ENCODE measurements at places on chromosomes 12 and 14. TPM values are rescaled to one million over a fixed set of nuclear protein-coding genes. Genes with fewer than 3 reads are reported as not detected.
A peak's percentile ranks its signal among the peaks of the same experiment; 100 is the strongest.

Gene NANOG
- total RNA-seq = not detected

Gene PTHLH
- total RNA-seq = 0.21 TPM

Gene CLBA1
- total RNA-seq = 10.5 TPM

DNA sequence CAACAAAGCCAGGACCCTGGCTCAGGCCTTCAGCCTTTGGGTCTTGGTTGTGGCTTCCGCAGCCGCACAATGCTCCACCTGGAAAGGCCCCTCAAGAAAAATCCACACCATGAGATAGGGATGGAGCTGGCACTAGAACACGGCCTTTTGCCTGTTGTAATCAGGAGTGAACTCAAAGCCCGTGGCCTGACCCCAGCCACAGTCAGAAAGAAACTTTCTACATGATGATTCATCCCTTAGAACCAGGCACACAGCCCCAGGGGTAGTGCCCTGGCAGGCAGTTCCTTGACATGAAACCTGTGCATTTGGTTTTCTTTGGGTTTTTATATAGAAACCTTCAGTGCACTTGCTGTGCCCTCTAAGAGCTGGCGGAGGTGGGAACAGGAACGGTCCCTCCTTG, 5.1 kb downstream of the CLMN start:
- peak; percentile 49 for DNase-seq

DNA sequence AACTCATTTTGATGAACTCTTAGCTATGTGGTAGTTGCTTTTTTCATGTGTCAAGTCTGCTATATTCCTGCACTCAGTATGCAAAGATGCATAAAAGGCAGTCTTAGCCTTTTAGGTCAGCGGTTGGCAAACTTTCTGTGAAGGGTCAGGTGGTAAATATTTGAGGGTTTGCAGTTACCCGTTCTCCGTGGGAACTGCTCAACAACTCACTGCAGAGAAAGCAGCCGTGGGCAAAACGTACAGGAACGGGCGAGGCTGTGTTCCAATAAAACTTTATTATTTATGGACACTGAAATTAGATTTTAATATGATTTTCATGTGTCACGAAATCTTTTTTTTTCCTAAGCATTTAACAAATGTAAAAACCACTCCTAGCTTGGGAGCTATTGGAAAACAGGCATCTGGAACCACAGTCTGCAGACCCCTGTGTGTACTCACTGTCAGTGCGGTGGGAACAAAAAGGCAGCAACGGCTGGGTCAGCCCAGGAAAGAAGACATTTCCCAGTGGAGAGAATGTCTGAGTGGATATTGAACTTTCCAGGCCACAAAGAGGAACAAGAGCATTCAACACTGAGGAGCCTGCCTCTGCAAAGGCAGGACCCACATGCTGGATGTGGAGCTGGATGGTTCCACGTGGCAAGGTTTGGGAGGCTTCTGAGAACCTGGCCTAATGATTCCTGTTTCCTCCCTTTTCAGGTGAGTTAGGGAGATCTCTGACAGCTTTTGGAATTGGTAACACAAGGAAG, 3.5 kb upstream of the ACACB start:
- no peak for DNase-seq

Gene RNFT2
- total RNA-seq = 3.3 TPM

Gene SERPINA12
- not detected for total RNA-seq

- DNase-seq = no peak
These were observed 388.1 kb downstream of the BCAT1 start for GRCh38 chr12:24560831-24561271.

- DNase-seq = no peak
These were observed 28.4 kb downstream of the NOC4L start for GRCh38 chr12:132172619-132173018.

GRCh38 chr12:93860668-93861373, 183.6 kb downstream of the CRADD start:
- DNase-seq = no peak

- DNase-seq = peak; percentile 27
These were observed 44.1 kb downstream of the FAM222A start for GRCh38 chr12:109757671-109758265.

DNA sequence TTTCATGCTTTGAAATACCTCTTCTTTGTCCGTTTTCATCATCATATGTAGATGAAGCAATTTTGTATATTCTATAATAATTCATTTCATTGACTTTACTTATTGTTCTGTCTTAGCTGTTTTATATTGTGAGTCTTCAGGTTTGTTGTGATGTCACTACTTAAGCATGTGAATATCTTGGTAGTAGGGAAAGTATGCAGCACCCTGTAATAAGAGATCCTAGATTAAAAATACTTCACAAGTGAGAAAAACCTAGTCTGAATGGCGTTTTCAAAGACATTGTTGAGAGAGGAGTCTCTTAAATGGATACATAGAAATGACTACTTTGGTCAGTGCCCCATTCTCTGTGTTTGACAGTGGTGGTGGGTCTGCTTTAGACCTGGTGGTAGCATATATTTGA, 61.4 kb downstream of the SLC16A7 start:
- DNase-seq = no peak

DNA sequence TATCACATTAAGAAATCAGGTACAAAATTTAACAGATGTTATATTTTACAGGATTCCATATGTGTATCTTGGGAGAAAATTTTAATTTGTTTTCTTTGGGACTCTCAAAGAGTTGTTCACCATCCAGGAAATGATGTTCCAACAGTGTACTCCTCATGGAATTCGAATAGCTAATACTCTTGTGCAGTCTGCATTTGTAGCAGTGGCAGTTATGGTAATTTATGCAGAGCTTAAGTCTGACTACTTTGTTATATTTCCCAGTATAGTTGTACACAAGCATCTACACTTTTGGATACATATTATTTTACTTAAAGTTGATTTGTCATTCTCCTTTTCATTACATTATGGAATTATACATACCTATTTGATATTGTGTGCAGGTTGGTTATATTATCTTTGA, 436.7 kb upstream of the FBXO33 start:
- no peak for DNase-seq

- no peak for DNase-seq
These were observed 22.3 kb downstream of the LGR5 start for GRCh38 chr12:71461787-71462328.

DNA sequence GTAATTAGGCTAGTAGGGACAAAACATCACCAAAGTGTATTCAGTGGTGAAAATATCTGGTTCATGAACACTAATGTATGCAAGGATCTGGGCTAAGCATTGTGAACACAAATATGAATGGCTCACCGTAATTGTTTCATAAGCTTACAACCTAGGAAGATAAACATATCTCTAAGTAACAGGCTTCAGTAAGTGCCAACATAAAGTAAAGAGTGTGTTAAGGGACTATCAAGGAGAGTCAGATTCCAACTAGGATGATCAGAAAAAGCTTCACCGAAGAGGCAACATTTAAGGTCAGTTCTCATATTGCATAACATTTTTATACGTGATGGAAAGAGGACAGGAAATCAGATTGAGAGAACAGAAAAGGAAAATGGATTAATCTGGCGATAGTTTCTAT, 29.4 kb downstream of the ABCC9 start:
- no peak for DNase-seq

Gene KRT6C
- total RNA-seq = not detected

- DNase-seq = no peak
These were observed 19.7 kb upstream of the NUDT4 start for GRCh38 chr12:93358058-93358457.

Gene NINJ2
- 18.1 TPM for total RNA-seq

Gene ITGB7
- total RNA-seq = 9.7 TPM

- DNase-seq = no peak
These were observed 115.3 kb downstream of the RAD51B start for GRCh38 chr14:67934862-67935261.

DNA sequence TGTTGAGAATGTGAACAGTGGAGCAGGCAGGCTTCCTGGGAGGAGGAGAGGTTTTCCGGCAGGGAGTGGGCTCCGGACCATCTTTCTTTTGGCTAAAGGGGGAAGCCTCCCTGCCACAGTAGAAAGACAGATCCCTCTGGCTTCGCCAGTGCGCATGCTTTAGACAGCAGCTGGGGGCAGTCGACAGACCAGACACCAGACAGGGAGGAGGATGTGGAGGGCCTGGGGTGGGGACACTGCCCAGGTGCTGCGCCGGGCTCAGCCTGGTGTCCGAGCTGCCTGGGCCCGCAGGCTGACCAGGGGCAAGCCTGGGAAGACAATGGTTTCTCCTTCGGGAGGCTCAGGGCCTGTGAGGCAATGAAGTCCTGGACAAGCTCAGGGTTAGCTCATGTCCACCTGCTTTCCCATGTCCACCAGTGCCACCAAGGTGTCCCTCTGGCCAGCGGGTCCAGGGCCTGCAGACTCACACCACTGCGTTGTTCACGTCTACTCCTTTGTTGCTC, 67.3 kb downstream of the PRIMA1 start:
- no peak for DNase-seq

Gene PRB2
- total RNA-seq = not detected

GRCh38 chr14:74786796-74787315, 23.7 kb downstream of the YLPM1 start:
- no peak for DNase-seq

DNA sequence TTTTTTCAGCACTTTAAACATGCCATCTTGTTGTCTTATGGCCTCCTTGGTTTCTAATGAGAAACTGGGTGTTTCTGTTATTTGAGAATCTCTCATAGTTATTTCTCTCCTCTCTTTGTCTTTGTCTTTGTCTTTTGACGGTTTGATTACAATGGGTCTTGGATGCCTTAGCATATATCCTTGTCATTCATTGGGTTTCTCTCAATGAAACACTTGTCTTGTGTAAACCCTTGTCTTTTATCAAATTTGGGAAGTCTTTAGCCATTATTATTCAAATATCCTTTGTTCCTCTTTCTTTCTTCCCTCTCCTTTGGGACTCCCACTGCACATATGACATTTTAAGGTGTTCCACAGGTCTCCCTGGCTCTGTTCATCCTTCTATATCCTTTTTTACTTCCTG, 373.5 kb upstream of the TBX3 start:
- DNase-seq = no peak

Gene SERPINA5
- total RNA-seq = 0.56 TPM

DNA sequence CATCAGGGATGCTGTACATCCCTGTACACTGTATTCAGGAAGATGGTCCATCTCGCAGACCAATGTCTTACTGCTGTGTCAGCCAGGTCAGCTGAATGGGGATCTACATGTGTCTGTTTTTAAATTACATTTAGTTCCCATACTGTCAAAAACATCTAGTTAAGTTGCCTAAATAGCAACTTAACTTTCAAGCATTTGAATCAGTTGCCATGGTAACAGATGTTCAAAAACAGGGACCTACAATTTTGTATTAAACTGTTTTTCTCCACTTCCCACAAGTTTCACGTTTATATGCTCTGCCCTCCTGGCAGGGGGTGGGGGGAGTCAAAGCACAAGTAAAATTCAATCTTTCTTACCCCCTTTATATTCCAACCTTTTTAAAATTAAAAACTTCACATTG, 38.3 kb downstream of the C12orf42 start:
- no peak for DNase-seq

Gene FAR2
- 23.7 TPM for total RNA-seq

- no peak for DNase-seq
These were observed 24.3 kb upstream of the GLIPR1L2 start for GRCh38 chr12:75366629-75367028.
